Activated CD4-positive, alpha-beta T cell treated with anti-CD3 and anti-CD28 coated beads for 4 hours (primary cell): ENCODE measurements at places on chromosomes 1 and 21.

DNA sequence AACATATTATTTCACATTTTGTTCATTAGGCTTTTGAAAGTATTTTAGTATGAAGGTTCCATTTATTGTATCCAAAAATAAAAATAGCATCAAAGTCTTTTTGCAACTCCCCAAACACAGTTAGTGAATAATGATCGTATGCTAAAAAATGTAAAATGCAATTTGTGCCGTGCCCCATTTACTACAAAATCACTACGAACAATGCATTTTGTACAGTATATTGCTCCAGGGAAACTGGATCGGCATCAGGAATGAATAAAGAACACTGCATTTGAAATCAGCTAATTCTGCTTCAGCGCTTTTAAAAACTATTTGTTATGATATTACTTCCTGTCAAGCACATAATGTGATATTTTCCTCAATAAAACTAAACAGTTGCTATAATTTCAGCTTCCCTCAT, 547.8 kb downstream of the DPYD start:
- DNase-seq, result no peak

GRCh38 chr21:46099476-46099875, 1.6 kb downstream of the COL6A2 start:
- no peak for DNase-seq

GRCh38 chr1:218090459-218090858, 194.6 kb upstream of the RRP15 start:
- no peak for DNase-seq

- DNase-seq, result no peak
Observed at GRCh38 chr1:37233606-37234005, 199.3 kb upstream of the GRIK3 start.

DNA sequence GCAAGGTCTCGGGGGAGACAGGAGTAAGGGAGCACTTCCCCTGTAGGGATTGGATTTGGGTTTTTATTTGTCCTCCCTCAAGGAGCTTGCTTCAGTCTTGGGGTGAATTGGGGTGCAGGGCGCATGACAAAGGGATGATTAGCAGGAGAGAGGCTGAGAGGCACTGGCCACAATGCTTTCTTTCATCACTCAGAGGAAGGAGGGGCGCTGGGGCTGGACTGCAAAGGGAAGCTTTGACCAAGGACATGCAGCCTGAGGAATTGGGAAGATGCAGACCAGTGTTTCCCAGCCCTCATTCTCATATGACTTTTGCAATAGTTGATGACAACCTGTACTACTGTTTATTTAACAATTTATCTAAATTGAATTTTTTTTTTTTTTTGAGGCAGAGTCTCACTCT, 34.1 kb upstream of the PDPN start:
- DNase-seq, result no peak

- no peak for DNase-seq
Observed at GRCh38 chr1:6208723-6209660, 3.1 kb downstream of the RNF207 start.

DNA sequence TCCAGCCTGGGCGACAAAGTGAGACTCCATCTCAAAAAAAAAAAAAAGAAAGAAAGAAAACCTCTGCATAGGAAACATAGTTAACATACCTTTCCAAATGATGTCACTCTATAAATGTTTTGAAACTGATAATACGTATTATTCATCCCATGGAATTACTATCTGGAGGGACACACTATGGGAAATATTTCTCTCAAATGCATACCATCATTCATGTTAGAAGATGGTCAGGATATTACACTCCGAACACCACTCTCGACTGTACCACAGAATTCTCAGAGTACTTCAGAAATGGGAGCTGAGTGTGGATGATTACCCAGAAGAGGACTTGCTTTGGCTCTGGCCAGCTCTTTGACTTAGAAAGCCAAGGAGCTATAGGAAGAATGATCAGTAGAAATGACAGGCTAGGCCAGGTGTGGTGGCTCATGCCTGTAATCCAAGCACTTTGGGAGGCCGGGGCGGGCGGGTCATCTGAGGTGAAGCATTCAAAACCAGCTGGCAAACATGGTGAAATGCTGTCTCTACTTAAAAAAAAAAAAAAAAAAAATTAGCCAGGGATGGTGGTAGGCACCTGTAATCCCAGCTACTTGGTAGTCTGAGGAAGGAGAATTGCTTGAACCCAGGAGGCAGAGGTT, 5.2 kb upstream of the LIN28A start:
- no peak for DNase-seq

GRCh38 chr1:22283596-22283995, 140.7 kb upstream of the WNT4 start:
- no peak for DNase-seq

DNA sequence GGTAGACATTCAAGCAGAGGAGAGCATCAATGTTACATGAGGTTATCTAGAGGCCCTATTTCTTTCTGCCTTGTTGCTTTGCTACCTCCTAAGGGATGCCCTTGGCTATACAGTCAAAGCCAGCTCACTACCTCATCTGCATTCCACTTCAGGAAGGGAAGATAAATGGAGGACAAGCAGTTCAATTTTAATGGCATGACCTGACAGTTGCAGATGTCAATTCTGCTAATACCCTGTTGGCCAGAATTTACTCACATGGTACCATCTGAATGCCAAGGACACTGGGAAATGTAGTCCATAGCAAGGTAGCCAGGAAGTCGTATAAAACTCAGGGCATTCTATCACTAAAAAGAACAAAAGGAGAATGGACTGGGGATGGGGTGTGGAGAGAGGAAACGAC, 31.5 kb downstream of the PALMD start:
- no peak for DNase-seq

DNA sequence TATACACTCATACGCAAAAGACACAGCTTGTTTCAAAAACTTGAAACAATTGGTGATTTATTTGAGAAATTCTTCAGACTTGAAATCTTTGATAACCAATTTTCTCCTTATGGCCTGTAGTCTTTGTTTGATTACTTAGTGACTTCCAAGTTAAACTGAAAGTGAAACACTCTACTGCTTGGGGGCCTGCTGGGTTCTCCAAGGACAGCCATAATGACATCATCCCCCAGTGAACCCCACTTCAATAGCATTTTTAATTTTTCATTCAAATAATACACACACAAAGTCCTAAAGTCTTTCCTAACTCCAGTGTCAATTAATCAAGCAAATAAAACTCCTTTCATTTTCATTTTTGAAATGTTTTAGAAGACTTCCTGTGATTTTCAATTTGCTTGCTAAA, 59.2 kb downstream of the KRTAP19-8 start:
- no peak for DNase-seq

DNA sequence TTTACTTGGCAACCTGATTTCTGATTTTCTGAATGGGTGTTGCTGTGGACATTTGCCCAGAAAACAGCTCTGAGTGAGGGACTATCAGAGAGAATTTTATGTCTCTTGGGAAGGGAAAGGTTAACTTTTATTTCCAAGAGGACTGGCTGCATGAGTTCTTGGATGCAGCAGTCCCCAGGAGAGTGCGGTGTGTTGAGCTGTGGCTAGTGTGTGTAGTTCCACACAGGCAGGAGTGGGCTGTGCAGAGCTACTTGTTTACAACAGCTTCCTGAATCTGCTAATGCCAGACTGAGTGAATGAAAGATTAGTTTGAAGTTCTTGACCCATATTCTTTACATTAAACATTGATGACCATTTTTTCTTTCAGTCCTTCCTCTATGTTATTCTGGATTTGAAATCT, 41.0 kb upstream of the APOBEC4 start:
- DNase-seq, result no peak

- DNase-seq, result no peak
Observed at GRCh38 chr1:224425279-224425884, 9.2 kb downstream of the WDR26 start.

DNA sequence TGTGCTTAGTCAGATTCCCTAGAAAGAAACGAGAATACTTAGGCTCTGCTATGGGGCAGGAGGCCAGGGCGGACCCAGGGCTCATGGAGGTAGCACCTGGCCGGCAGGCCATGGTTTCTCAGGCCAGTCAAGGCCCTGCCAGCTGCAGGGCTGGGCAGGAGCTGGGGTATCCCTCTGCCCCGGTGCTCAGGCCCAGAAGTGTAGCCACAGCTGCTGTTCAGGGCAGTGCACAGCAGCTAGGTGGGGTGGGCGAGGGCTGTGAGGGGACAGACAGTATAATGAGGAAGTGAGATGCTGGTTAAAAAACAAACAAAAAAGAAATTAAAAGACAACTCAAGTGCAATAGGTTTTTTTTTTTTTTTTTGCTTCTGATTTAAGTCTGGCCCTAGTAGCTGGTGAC, 34.0 kb upstream of the EDN2 start:
- DNase-seq, result no peak

GRCh38 chr1:17188889-17189631, 15.9 kb upstream of the PADI1 start:
- DNase-seq, result no peak

GRCh38 chr1:66292305-66292704, 241.6 kb upstream of the SGIP1 start:
- no peak for DNase-seq

- no peak for DNase-seq
Observed at GRCh38 chr21:35170244-35170643, 121.1 kb upstream of the RUNX1 start.

- DNase-seq, result no peak
Observed at GRCh38 chr1:152444045-152444444, 30.0 kb upstream of the CRNN start.

DNA sequence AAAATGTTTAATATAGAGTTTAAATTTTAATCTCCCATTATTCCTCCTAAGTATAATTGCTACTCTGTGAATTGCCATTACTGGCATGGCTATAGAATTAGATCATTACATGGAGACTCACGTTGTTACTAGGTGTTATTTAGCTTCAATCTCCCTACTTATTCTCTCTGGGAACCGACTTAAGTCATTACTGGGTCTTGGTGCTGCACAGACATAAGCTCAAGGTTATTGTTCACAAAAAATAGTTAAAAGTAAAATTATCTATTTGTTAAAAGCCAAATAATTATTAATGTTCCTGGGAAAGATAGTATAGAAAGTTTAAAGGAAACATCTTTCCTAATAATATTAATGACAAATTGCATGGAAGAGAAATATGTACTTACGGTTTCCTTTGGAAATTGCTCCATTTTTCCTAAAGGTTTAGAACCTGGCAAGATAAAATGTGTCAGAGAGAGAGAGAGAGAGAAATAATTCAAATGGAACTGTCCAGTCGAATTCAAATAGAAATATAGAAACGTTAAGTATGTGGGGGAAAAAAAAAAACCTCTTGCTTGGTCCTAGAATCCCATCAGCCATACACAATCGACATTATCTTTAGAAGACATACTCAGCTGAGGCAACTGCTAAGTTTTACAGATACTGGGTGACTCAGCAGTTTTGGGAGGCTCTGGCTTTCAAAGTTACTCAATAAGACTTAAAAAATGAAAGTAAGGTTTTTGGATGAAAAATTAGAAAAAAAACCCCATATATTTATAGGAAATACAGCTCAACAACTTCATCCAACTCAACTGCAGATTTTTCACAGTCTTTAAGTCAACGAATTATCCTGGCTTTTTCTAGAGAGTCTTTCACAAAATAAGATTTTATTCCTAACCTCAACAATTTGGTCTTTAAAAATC, at the start of gene SPTA1:
SPTA1 (minus strand) TSS at position 605 of the 899 bp plus-strand sequence; CDS start at position 407, 198 bp downstream.
- DNase-seq, result no peak

GRCh38 chr1:109623601-109624161, 4.0 kb downstream of the AMPD2 start:
- no peak for DNase-seq

GRCh38 chr21:25735646-25736597, 1.1 kb downstream of the GABPA start:
- no peak for DNase-seq

- DNase-seq, result no peak
Observed at GRCh38 chr1:167554028-167554779, 642 bp upstream of the CREG1 start.

- DNase-seq, result peak; percentile 62
Observed at GRCh38 chr1:45493116-45493697, 2.2 kb upstream of the TESK2 start.

DNA sequence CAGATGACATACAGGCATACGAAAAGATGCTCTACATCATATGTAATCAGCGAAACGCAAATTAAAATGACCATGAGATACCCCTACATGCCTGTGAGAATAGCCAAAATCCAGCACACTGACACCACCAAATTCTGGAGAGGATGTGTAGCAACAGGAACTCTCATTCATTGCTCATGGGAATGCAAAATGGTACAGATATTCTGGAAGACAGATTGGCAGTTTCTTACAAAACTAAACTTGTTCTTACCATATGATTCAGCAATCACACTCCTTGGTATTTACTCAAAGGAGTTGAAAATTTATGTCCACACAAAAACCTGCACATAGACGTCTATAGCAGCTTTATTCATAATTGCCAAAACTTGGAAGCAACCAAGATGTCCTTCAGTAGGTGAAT, 52.6 kb downstream of the TM2D1 start:
- no peak for DNase-seq

DNA sequence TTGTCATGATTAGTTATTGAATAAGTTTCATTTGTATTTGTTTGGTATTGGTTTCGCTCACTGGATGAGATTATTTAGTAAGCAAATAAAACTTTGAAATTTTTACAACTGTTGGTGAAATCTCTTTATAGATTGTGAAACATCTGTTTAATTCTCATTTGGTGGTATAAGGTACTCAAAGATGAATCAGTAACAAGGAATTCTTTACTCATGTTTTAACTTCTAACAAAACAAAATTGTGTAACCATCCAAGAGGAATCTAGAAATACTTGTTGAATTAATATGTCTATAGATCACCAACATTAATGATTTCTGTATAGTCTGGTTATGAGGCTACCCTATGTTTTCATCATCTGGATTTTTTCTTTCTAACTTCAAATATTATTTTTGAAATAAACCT, 62.8 kb upstream of the USP25 start:
- no peak for DNase-seq

DNA sequence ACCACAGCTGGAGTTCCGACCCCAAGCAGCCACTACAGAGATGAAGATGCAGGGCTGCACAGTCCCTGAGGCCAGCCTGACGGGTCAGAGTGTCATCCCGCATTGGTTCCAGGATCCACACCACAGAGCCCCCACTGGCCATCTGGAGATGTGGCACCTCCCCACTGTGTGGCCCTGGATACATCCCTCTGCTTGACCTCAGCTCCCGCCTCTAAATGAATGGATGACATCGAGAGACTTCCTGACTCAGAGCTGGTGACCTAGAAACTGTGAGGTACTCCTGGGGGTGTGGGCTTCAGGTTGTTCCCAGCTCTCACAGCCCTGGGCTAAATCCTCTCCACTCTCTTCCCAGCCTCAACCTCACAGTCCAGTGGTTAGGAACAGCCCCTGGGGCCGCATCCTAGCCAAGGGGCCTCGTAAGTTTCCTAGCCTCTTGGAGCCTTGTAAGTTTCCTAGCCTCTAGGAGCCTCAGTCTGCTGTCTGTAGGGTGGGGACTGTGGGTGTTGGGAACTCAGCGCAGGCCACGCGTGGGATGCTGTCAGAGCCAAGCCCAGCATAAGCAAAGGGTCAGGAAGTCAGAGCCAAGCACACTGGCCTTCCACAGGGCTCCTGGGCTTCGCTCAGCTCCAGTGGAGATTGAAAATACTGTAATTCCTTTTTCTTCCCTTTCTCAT, 87.5 kb upstream of the RUNX3 start:
- DNase-seq, result no peak
